H7 (cell line): ENCODE measurements at places on chromosomes 4 and X. TPM values are rescaled to one million over a fixed set of nuclear protein-coding genes. Genes with fewer than 3 reads are reported as not detected.

TBX22 gene
- total RNA-seq = 0.74 and 1.3 TPM in 2 replicates

MAGEA10 gene
- total RNA-seq = not detected in 2 replicates

SCML2 gene
- total RNA-seq = 11.1 and 13.5 TPM in 2 replicates

ABLIM2 gene
- 1.6 and 1.9 TPM in 2 replicates for total RNA-seq

NAA10 gene
- 86.7 and 97.4 TPM in 2 replicates for total RNA-seq

DNA sequence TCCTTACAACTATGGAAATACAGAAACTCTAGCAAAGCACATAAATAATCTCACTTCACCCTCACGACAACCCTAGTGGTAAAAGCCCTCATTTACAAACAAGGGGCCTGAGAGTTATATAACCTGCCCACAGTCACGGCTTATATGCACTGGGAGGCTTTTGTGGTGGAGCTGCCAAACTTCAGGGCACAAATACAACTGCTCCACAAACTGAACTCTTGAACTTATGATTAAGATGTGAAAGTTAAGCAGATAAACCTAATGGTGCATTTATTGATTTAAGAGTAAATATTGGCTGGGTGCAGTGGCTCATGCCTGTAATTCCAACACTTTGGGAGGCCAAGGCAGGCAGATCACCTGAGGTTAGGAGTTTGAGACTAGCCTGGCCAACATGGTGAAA lies 19.0 kb downstream of the SLC2A9 start:
- DNase-seq = no peak

- no peak for DNase-seq
These were observed 1.4 kb downstream of the AMMECR1 start for GRCh38 chrX:110316351-110317060.

GRCh38 chr4:93814722-93815121 lies 13.8 kb upstream of the ATOH1 start:
- DNase-seq = no peak

DNA sequence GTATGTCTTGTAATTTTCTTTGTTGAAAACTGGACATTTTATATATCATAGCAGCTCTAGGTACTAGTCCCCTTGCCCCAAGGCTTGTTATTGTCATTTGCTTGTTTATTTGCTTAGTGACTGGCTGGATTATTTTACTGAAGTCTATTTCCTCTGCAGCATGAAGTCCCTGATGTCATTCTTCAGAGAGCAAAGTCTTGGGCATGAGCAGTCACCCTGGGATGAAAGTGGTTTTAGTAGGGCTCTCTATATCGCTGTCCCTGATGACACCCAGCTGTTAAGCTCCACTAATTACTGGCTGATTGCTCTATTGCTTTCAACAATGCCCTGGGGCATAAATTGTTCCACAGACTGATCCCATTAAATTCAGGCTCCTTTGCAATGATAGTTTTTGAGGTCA lies 113.5 kb upstream of the USP9X start:
- DNase-seq = no peak

- DNase-seq = no peak
These were observed 394.5 kb downstream of the RAB28 start for GRCh38 chr4:13089659-13089998.

SPACA5 gene
- not detected in 2 replicates for total RNA-seq

GRCh38 chrX:101803451-101803850 lies 128.4 kb downstream of the ZMAT1 start:
- no peak for DNase-seq

- DNase-seq = no peak
These were observed 183.8 kb downstream of the FBXO8 start for GRCh38 chr4:174099712-174100111.

IL2 gene
- total RNA-seq = not detected in 2 replicates

DNA sequence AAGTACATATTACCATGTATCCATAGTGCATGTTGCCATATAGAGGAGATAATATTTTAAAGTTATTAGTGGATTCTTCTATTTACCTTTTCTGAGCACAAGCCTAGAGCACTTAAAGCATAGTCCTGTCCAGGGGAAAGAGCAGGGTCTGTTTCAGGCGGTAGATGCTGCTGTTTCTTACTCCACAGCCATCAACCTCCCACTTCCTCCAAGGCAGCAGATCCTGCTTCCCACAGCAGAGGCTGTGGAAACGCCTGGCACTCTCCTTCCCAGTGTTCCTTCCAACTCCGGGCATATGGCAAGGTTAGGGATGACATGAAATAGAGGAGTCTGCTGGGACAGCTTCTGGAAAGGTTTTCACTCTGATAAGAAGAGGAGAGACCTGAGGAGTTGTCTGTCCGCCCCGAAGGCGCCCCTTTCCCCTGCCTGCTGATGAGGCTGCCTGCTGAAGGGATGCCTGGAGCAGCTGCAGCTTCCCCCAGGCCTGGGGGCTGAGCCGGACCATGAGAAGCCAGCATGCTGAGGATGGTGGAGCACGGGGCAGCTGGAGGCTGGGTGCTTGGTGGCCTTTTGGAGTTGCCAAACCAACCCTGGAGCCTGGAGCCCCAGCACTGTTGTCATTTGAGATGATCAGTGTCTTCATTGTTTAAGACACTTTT lies 43.9 kb upstream of the SLC25A4 start:
- peak; percentile 57 for DNase-seq

NSUN7 gene
- 19.8 and 26.5 TPM in 2 replicates for total RNA-seq

GRCh38 chr4:76470064-76470463 lies 35.0 kb downstream of the SHROOM3 start:
- no peak for DNase-seq

GRCh38 chrX:124300405-124300804 lies 32.1 kb upstream of the TEX13D start:
- DNase-seq = no peak

FDCSP gene
- total RNA-seq = not detected in 2 replicates

- no peak for DNase-seq
These were observed 25.7 kb downstream of the KCTD8 start for GRCh38 chr4:44422912-44423311.

- no peak for DNase-seq
These were observed 32.2 kb upstream of the XPNPEP2 start for GRCh38 chrX:129706400-129707072.

DNA sequence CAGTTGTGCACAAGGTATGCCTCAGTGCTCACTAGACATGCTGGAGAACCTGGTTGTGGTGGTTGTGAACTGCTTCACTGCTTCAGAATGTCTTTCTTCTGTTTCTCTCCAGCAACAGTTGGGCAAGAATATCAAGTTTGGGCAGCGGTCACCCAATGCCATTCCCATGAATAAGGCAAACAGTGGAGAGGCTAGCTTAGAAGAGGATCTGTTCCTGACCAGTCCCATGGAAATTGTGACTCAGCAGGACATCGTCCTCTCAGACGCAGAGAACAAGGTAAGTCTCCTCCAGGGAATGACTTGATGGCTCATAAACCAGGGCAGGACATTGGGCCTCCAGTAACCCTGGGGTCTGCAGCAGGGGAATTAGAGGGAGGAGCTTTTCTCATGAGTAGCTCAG lies 79.9 kb downstream of the AASDH start:
- DNase-seq = no peak

DNA sequence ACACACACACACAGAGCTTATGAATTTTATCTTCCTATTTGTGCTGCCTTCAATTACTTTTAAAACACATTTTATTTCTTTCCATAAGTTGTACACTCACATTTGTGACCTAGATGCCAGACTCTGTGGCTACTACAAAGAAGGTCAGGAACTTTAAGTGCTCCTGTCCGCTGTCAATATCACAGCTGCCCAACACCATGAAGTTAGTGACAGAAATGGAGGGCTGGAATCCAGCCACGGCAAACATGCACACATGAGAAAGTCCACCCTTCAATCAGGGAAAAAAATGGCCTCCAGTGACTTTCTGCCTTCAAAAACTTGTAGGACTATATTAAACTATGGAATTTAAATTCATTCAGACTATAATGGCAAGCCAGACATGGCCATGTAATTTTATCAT lies 334.4 kb upstream of the FSTL5 start:
- DNase-seq = no peak

DNA sequence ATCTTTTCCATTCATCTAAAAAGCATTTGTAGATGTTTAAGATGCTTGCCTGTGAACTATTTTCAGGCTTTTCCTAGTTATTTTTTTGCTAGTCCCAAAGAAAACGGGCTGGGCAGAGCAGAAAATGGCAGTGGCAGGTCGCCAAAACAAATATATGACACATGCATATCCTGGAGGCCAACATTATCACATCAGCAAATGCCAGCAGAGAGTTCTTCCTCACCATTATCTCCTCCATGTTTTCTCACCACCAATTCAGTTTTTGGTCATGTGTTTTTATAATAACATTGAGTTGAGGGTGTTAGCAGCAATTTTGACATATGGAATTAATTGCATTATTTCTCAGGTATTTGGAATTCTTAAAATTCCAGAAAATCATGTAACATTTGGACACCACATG lies 97.9 kb upstream of the EOLA2 start:
- no peak for DNase-seq

LRIT3 gene
- total RNA-seq = 0.07 and 0.14 TPM in 2 replicates

DNA sequence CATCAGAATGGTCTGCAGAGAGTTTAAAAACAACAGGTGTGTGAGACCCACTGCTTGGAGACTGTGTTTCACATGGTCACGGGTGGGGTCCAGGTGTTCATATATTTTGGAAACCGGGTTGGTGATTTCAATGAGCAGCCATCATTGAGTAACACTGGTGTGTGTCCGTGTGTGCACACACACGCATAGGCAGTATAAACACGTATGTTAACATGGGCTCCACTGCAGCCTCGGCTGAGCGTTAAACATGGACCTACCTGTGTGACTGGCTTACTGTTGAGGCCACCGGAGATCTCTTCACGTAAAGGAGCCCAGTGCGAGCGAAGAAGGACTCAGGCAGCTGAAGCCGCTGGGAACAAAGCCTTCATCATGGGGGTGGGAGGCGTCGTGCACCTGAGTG lies 56.9 kb upstream of the TLR3 start:
- no peak for DNase-seq

TRIM2 gene
- total RNA-seq = 49.2 and 77.4 TPM in 2 replicates

- DNase-seq = no peak
These were observed 202.9 kb downstream of the TEX13A start for GRCh38 chrX:105017641-105018040.

GAGE2A gene
- total RNA-seq = 0.70 TPM in 1 of 2 replicates, not detected in the other

CT45A3 gene
- total RNA-seq = not detected in 2 replicates

GRCh38 chr4:151276787-151277562 lies at the start of gene PRSS48:
TSS of gene PRSS48 (plus strand) at chr4:151277161. CDS start at chr4:151277173, 12 bp downstream.
- DNase-seq = peak; percentile 77

DNA sequence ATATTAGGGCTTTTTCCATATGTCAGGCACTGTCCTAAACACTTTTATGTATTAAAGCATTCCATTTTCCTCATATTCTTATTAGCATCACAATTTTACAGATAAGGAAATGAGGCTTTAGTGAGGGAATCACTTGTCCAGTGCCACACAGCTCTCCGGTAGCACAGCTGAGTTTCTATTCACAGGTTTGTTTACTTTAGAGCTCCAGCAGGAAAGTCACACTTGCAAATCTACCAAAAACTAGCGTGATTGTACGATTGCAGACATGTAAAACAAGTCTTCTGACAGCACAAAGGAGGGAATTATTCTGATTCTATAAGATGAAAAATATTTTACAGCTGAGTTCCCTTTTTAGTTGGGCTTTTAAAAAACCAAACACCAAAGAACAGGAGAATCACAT lies 472.1 kb downstream of the TMA16 start:
- DNase-seq = no peak

GRCh38 chr4:121227341-121227792 lies 63.2 kb upstream of the TNIP3 start:
- DNase-seq = no peak

- no peak for DNase-seq
These were observed 63.9 kb upstream of the ZNF81 start for GRCh38 chrX:47772764-47773163.

MAGEH1 gene
- 18.0 and 18.4 TPM in 2 replicates for total RNA-seq

- no peak for DNase-seq
These were observed 296 bp upstream of the ADGRL3 start for GRCh38 chr4:61199873-61200186.

DNA sequence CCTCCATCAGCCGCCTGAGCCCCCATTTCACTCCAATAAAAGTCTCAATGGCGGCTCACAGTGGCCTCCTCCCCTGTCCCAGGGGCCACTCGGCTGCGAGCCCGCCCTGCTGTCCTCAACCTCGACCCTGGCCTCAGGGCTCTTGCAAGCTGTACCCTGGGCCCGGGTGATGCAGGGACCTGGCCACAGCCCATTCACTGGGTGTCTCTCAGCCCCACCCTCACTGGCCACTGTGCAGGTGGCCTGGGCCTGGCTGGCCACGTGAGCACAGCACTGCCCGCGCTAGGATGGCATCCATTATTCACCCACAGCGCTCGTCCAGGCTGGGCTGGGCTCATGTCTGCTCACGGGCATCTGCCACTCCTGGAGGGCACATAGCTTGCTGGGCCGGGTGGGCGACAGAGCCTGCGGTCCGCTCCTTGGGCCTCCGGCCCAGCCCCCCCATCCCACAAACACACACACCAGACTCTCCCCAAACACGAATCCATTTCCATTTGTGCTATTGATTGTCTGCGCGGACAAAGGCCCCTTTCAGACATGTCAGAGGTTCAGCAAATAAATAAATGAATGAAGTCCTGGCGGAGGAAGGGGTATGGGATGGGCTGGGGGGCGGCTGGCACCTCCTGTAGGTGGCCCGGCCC lies 16.5 kb upstream of the FGFR3 start:
- DNase-seq = no peak

GRCh38 chrX:41353985-41354384 lies 20.0 kb downstream of the DDX3X start:
- DNase-seq = no peak

DNA sequence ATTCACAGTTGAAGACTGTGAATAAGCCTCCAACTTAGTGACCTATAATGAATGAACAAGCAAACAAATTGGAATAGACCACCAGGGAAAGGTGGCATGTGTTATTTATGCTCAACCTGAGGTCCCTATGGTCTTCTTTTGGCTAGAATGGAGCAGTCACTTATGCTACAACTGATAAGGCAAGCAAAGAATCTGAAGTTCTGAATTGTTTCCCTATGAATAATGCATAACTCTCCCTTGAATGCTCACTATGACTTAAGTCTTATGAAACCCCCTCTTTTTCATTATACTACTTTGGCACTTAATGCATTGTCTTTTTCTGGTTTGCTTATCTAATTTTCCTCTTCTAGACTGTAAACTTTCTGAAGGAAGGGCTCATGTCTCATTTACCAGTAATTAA lies 2.6 kb downstream of the GIMD1 start:
- no peak for DNase-seq

GRCh38 chr4:7507381-7507780 lies 72.7 kb upstream of the PSAPL1 start:
- no peak for DNase-seq

NXT2 gene
- 28.6 and 30.8 TPM in 2 replicates for total RNA-seq

GRCh38 chr4:173230062-173230461 lies 61.5 kb downstream of the GALNT7 start:
- no peak for DNase-seq

CORIN gene
- 0.07 and 0.48 TPM in 2 replicates for total RNA-seq

BMP3 gene
- 0.07 and 0.10 TPM in 2 replicates for total RNA-seq

- DNase-seq = no peak
These were observed 83.1 kb downstream of the DMD start for GRCh38 chrX:33128048-33128805.

GRCh38 chr4:37685823-37686372 lies 278 bp downstream of the RELL1 start:
- DNase-seq = peak; percentile 80

SMPX gene
- 1.9 TPM in 1 of 2 replicates, not detected in the other for total RNA-seq

GRCh38 chr4:56637154-56637553 lies 43.9 kb downstream of the HOPX start:
- DNase-seq = no peak
